WTC11 (cell line): ENCODE measurements at places on chromosomes 3 and 15. TPM values are rescaled to one million over a fixed set of nuclear protein-coding genes. Genes with fewer than 3 reads are reported as not detected.

DNA sequence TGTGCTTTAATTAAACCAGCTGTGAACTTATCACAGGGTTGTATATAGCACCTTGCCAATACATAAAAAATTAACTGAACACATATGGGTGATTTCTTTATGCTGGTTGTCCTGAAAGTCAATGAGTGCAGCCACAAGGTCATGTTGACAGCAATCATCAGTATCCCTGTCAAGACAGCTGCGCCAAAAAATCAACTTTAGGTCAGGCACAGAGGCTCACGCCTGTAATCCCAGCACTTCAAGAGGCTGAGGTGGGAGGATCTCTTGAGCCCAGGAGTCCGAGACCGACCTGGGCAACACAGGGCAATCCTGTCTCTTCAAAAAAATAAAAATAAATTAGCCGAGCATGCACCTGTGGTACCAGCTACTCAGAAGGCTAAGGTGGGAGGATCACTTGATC is 707.3 kb downstream of the SI start:
- DNase-seq: no peak
- no peaks in the 10 kb centered on the region for H3K4me1 ChIP-seq
- no peak overlapping the region for H3K27ac ChIP-seq
- H3K27me3 ChIP-seq: no peaks in the 10 kb centered on the region
- H3K4me3 ChIP-seq: no peak overlapping the region
- no peaks in the 10 kb centered on the region for H3K36me3 ChIP-seq

DNA sequence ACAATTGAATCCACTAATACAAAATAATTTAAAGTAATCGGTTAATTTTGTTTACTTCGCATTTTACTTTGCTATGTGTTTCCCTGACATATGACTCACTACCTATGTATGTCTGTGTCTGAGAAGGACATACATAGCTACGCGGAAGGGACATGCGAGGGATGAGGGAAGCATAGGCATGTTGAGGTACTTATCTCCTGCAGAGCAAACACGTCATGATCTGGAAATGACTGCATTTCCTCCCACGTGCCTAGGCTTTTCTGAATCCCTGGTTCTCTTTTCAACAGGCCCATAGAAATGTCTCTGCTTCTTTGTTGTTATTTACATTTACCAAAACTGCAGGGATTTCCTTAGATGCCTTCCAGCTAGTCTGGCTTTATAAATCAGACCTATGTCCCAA is 27.5 kb downstream of the ALCAM start:
- H3K4me3 ChIP-seq: no peak overlapping the region
- no peak for DNase-seq
- peak overlapping the region; percentile 78 for H3K27ac ChIP-seq
- peaks cover 34% of the 10 kb centered on the region for H3K36me3 ChIP-seq
- peaks cover 18% of the 10 kb centered on the region for H3K4me1 ChIP-seq

DNA sequence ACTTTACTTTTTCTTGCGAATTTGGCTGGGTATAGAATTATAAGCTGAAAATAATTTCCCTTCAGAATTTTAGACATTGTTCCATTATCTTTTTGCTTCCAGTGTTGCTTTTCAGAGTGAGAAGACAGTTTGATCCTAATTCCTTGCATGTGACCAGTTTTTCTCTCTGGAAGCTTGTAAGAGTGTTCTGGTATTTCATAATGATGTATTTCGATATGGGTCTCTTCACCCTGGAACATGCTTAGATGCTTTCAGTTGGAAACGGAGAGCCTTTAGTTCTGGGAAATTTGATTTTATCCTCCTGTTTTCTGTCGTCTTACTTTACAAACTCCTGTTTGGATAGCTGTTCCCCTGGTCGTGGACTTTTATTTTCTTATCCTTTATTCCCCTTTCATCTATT is 13.9 kb downstream of the ALPK3 start:
- H3K4me3 ChIP-seq: no peak overlapping the region
- peaks cover 6% of the 10 kb centered on the region; the same call in 1 of the 2 replicates for H3K36me3 ChIP-seq
- no peak overlapping the region for H3K27ac ChIP-seq
- H3K27me3 ChIP-seq: no peaks in the 10 kb centered on the region
- no peak for DNase-seq

DNA sequence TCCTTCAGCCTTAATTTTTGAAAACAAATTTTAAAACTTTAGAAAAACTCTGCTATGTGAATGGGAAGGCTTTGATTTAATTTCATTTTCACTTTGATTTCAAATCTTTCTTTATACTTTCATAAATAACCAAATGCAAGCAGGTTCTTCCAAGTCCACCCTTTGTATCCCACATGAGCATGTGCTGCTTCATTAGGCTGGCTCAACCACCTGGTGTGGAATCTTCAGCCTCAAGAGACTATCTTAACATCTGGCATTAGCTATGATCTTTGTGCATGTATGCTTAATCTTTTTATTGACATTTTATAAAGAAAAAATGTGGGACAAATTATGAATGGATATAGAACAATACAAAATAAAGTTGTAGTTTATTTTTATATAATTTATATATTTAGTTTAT is 81.8 kb upstream of the MLF1 start:
- H3K27me3 ChIP-seq: no peaks in the 10 kb centered on the region
- DNase-seq: no peak
- peaks cover 9% of the 10 kb centered on the region; the same call in 1 of the 2 replicates for H3K4me1 ChIP-seq

DNA sequence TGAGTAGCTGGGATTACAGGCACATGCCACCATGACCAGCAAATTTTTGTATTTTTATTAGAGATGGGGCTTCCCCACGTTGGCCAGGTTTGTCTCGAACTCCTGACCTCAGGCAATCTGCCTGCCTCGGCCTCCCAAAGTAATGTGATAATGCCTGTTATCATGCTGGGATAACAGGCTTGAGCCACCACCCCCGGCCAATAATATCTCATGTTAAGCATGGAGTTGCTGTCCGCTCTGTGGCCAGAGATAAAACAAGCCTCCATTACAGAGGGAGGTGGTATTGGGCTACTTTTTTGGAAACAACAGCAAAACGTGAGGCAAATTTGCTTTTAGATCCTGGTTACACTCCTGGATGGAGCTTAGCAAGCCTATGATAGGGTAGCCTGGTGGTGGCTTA is 32.9 kb upstream of the ALG1L2 start:
- H3K27ac ChIP-seq: no peak overlapping the region
- H3K4me1 ChIP-seq: no peaks in the 10 kb centered on the region
- H3K4me3 ChIP-seq: no peak overlapping the region
- peaks cover 4% of the 10 kb centered on the region; the same call in 1 of the 2 replicates for H3K36me3 ChIP-seq
- DNase-seq: no peak

- peak; percentile 91 for DNase-seq
- no peak overlapping the region for H3K27ac ChIP-seq
- H3K4me3 ChIP-seq: peak overlapping the region; percentile 67
- peaks cover 57% of the 10 kb centered on the region for H3K4me1 ChIP-seq
- H3K27me3 ChIP-seq: peaks cover 100% of the 10 kb centered on the region
Observed at GRCh38 chr3:128487813-128488635, 5.0 kb downstream of the GATA2 start.

- H3K27ac ChIP-seq: no peak overlapping the region
- DNase-seq: no peak
- no peaks in the 10 kb centered on the region for H3K27me3 ChIP-seq
- H3K4me1 ChIP-seq: peaks cover 33% of the 10 kb centered on the region
- H3K4me3 ChIP-seq: peak overlapping the region; percentile 7; the same call in 1 of the 2 replicates
- no peaks in the 10 kb centered on the region for H3K36me3 ChIP-seq
Observed at GRCh38 chr3:187900993-187901755, 155.9 kb upstream of the BCL6 start.

DNA sequence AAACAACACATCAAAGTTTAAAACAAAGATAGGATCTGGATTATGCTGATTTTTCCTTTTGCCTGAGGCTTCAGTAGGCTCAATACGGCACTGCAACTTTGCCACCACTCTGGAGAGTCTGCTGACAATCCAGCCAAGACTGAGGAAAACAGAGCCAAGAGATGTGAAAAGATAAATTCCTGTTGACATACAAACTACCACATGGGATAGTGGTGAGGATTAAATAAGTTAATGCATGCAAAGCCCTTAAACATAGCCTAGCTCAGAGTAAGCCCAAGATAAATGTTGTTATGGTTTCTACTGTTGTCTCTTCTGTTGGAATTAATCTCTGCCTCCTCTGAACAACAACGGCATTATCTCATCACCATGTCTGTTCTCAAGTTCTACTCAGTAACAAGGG is 245.9 kb upstream of the LMCD1 start:
- H3K27ac ChIP-seq: no peak overlapping the region
- peaks cover 7% of the 10 kb centered on the region for H3K4me1 ChIP-seq
- no peak overlapping the region for H3K4me3 ChIP-seq

DNA sequence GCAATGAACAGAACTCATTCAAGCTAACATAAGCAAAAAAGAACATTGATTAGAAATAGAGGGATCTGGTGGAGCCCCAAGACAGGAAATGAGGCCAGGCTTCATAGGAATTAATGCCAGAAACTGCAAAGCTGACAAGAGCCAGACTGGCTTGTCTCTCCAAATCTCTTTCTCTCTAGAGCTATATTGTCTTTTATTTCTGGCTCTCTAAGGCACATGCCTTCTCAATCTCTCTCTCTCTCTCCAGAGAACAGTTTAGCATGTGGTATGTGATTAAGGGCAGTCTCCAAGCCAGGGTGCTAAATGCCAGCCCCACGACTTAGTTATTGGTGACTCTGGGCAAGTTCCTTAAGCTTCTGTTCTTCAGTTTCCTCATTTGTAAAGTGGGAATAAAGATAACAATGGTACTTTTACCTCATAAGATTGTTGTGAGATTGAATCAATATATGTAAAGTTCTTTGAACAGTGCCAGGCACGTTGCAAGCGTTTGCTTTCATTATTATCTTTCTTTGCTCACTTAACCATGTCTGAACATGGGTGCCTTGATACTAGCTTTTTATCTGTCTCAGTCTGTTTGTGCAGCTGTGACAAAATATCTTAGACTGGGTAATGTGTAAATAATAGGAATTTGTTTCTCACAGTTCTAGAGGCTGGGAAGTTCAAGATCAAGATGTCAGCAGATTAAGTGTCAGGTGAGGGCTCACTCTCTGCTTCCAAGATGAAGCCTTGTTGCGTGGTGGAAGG is 123.2 kb downstream of the BDH1 start:
- no peak overlapping the region for H3K27ac ChIP-seq
- no peaks in the 10 kb centered on the region for H3K27me3 ChIP-seq
- H3K36me3 ChIP-seq: no peaks in the 10 kb centered on the region
- DNase-seq: no peak

GRCh38 chr15:100623301-100623700 is 20.9 kb downstream of the ASB7 start:
- no peaks in the 10 kb centered on the region for H3K4me1 ChIP-seq
- DNase-seq: no peak

GRCh38 chr3:64336488-64336887 is 111.2 kb upstream of the PRICKLE2 start:
- H3K4me3 ChIP-seq: no peak overlapping the region
- no peaks in the 10 kb centered on the region for H3K27me3 ChIP-seq
- H3K4me1 ChIP-seq: peaks cover 13% of the 10 kb centered on the region
- no peaks in the 10 kb centered on the region for H3K36me3 ChIP-seq
- no peak overlapping the region for H3K27ac ChIP-seq
- no peak for DNase-seq

- H3K27me3 ChIP-seq: no peaks in the 10 kb centered on the region
- H3K36me3 ChIP-seq: no peaks in the 10 kb centered on the region
- peaks cover 8% of the 10 kb centered on the region for H3K4me1 ChIP-seq
- H3K27ac ChIP-seq: no peak overlapping the region
- DNase-seq: no peak
- no peak overlapping the region for H3K4me3 ChIP-seq
Observed at GRCh38 chr15:50009634-50010033, 109.4 kb downstream of the ATP8B4 start.

The C3orf22 gene
- not detected in 3 replicates for total RNA-seq

The CORO2B gene
- 3.5 to 4.9 TPM (median 3.6 TPM) in 3 replicates for total RNA-seq

The FGD5 gene
- total RNA-seq: 18.3 to 20.0 TPM (median 19.3 TPM) in 3 replicates

The IL5RA gene
- total RNA-seq: not detected in 3 replicates
